Activated CD8-positive, alpha-beta memory T cell treated with anti-CD3 and anti-CD28 coated beads for 36 hours (primary cell): ENCODE measurements at places on chromosomes 12 and 14. TPM values are rescaled to one million over a fixed set of nuclear protein-coding genes. Genes with fewer than 3 reads are reported as not detected.

The DDX24 gene
- total RNA-seq = 292 TPM

The SERPINA3 gene
- total RNA-seq = not detected

The EID3 gene
- total RNA-seq = 6.3 TPM

The HNF1A gene
- total RNA-seq = not detected

The GSC gene
- total RNA-seq = not detected

The TTC5 gene
- total RNA-seq = 34.2 TPM

The POTEM gene
- total RNA-seq = not detected

The WNT1 gene
- total RNA-seq = not detected

The IQSEC3 gene
- 1.8 TPM for total RNA-seq
